Activated naive CD4-positive, alpha-beta T cell treated with anti-CD3 and anti-CD28 coated beads for 36 hours (primary cell): ENCODE measurements at places on chromosomes 16 and 17. TPM values are rescaled to one million over a fixed set of nuclear protein-coding genes. Genes with fewer than 3 reads are reported as not detected.

SCN4A gene
- 0.10 TPM for total RNA-seq

KIF2B gene
- not detected for total RNA-seq

KRT32 gene
- total RNA-seq = not detected

SCNN1G gene
- not detected for total RNA-seq

SLC16A11 gene
- 0.30 TPM for total RNA-seq

CTRL gene
- total RNA-seq = 1.8 TPM

KRT39 gene
- total RNA-seq = not detected

DNA sequence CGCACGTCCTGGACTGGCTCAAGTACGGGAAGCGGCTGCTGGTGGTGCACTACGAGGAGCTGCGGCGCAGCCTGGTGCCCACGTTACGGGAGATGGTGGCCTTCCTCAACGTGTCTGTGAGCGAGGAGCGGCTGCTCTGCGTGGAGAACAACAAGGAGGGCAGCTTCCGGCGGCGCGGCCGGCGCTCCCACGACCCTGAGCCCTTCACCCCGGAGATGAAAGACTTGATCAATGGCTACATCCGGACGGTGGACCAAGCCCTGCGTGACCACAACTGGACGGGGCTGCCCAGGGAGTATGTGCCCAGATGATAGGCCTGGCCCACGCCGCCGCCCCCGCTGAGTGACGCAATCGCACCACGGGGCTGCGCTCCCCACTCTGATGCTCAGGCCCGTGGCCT, 50.2 kb downstream of the WSCD1 start:
- no peak for DNase-seq

GRCh38 chr16:49748322-49748721, 107.6 kb downstream of the ZNF423 start:
- peak; percentile 13 for DNase-seq

DNA sequence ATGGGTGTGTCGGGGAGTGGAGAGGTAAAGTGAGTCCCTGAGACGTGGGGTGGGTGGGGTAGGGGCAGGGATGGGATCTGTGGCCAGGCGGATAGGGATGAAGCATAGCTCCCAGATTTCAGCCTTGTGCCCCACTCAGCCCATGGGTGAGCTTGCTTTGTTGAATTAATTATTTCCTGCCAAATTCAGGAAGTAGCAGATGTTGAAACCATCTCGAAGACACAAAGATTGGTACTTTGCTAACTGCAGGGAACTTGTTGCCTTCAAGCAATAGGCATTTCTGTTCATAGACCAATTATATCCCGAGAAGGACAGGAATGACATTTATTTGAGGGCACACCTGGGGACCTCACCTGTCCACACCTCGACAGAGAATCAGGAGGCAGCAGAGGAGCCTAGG, 11.0 kb upstream of the C16orf74 start:
- no peak for DNase-seq

GRCh38 chr16:78902321-78902720, 698.2 kb downstream of the MAF start:
- no peak for DNase-seq

DNA sequence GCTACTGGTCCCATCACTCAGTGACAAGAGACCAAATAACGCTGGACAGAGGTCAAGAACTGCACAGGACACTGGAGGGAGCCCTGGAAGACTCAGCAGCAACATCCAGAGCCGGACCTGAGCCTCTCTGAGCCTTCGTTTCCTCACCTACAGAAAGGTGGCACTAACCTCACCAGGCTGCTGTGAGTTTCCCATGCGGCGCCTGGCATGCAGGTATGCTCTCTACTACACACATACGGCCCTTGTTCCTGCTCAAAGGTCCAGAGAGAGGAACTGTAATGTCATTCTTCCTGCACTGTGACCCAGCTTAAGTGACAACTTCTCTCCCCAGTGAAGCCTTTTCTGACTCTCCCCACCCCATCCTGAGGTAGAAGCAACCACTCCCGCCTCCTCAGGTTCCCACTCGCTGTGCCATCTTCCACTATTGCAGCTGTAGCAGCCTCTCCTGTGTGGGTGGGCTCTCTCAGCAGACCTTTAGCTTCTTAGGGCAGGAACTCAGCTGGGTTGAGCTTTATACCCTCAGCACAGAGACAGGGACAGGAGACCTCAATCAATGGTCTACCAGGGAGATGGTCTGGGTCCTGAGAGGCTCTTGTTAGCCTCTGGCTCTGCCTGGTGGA, 43.9 kb upstream of the SREBF1 start:
- DNase-seq = no peak

DNA sequence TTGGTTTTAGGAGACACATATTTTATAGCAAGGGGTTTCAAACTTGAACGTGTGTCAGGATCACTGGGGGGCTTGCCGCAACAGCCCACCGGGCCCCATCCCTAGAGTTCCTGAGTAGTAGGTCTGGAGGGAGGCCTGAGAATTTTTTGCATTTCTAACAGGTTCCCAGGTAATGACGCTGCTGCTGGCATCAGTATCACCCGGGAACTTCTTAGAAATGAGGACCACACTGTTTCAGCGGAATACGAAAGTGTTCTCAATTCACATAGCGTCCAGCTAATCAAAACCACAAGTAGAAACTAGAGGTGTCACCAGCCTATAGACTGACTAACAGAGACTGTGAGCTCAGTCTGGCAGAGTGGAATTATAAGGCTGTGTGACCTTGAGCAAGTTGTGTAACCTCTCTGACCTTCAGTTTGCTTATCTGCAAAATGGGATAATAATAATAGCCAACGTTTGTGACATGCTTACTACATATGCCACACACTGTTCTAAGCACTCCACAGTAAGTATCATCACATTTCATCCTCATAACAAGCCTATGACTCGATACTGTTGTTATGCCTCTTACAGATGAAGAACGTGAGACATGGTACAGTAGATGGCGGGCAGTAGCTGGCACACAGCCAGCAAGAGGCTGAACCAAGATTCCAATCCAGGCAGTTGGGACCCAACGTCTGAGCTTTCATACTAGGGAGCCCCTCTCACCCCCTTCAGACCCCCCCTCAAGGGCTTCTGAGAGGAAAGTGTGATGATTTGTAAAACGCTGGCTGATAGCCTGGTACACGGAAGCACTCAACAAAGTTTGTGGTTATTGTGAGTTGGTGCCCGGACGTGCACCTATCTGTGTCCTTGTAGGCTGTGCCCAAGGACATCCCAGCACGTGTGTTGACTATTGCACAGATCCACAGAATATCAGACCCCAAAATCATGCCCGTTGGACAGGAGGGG, 4.6 kb upstream of the ICAM2 start:
- peak; percentile 52 for DNase-seq

DNA sequence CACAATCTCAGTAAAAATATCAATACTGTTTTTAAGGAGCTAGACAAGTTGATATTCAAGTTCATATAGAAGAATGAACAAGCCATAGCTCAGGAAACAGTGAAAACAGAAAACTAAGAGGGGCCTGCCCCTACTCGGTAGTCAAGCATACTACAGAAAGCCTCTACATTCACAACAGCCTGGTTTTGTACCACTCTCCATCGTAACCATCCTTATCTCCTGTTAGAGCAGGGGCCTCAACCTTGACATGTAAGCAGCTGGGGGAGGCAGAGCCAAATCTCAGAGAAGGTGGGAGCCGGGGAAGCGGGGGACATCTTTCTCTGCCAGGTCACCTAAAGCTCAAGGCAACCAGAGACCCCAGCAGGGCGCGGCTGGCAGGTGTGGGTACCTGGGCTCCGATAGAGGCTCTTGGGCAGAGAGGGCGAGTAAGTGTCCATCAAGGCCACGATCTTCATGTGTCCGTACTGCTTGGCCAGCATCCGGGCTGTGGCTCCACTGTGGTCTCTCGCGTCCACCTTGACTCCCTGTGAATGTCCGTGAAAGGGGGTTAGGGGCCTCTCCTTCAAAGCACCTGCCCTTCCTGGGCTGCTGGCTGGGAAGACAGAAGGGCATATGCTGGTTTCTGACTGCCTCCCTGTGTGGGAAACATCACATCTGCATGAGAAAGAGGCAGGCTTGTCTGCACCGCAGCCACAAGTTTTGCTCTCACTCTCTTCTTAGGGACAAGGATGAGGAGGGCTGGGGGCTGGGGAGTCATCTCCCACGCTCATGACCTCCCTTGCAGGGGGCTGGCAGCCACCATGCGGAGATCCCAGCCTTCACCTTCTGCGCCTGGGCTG, 20.2 kb downstream of the ANKS3 start:
- no peak for DNase-seq

- DNase-seq = no peak
Measured at GRCh38 chr17:41860254-41860931, 4.8 kb downstream of the KLHL11 start.

GRCh38 chr16:14056970-14057369, 14.1 kb upstream of the MRTFB start:
- DNase-seq = no peak

GRCh38 chr17:32692179-32692578, 184.7 kb downstream of the MYO1D start:
- DNase-seq = no peak
